Cardiac septum (tissue), 1 donor: ENCODE measurements at places on chromosomes 2 and 18. TPM values are rescaled to one million over a fixed set of nuclear protein-coding genes. Genes with fewer than 3 reads are reported as not detected.

GRCh38 chr2:39378968-39379367, 58.1 kb downstream of the MAP4K3 start:
- no peak for DNase-seq

GRCh38 chr2:205700331-205701132, 18.2 kb downstream of the NRP2 start:
- DNase-seq = no peak

GRCh38 chr2:210913461-210913860, 357.1 kb downstream of the CPS1 start:
- no peak for DNase-seq

Gene FOXI3
- total RNA-seq = not detected

Gene CNNM4
- total RNA-seq = 36.8 TPM

DNA sequence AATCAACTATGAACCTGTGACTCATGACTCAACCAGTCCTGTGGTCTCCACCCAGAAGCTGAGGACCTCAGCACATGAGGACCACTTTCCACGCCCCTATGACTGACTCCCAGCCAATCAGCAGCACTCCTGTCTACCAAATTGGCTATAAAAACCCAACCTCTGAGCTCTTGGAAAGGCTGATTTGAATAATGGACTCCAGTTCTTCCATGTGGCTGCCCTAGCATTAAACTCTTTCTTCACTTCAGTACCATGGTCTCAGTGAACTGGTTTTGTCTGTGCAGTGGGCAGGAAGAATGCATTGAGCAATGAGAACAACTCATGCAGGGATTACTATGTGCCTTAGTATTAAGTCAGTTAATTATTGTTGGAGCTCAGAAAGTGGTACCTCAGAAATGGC, 78.3 kb downstream of the CMPK2 start:
- no peak for DNase-seq

DNA sequence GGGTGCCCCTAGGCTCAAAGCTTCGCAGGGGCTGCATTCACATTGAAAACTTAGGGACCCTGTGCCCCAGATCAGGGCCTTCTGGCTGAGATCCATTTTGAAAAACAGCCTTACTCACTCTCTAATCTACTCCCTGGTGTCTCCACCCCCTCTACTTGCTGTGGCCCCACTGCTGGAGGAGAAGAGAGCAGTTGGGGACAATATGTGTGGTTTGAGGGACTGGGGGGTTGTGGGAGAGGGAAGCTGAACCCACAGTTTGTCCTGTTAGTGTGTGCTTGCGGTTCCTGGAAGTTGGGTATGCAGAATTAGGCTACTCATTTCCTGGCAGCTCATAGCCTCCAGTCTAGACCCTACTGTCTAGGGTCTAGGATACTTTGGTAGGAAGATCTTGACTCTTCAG, 211.4 kb downstream of the PRKCE start:
- no peak for DNase-seq

Gene ANKRD36C
- 9.2 TPM for total RNA-seq

Gene TSHZ1
- total RNA-seq = 13.3 TPM

GRCh38 chr2:196277002-196277401, 105.6 kb upstream of the STK17B start:
- no peak for DNase-seq

DNA sequence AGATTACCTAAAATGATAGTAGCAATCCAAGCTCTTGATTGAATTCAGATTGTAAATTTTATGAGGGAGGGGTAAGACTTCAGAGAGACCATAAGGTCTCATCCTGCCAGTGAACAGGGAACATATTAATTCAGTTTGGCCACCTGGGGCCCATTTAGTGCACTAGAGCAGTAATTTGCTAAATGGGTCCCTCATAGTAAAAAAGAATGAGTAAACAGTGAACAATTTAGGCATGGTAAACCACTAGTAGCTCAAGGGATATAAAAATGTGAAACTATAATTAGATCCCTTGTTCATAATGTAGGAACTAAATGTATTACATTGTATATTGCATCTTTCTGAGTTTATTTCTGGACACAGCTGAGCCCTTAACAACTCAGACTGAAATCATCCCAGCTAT, 4.9 kb upstream of the PHLPP1 start:
- no peak for DNase-seq

- no peak for DNase-seq
Measured at GRCh38 chr18:9436206-9436929, 38.9 kb upstream of the RALBP1 start.

- DNase-seq = no peak
Measured at GRCh38 chr2:192155511-192156118, 39.1 kb downstream of the TMEFF2 start.

- DNase-seq = no peak
Measured at GRCh38 chr2:37168217-37168981, 11.6 kb upstream of the EIF2AK2 start.

- no peak for DNase-seq
Measured at GRCh38 chr2:45089554-45090261, 80.5 kb upstream of the SIX2 start.

- DNase-seq = no peak
Measured at GRCh38 chr2:230435431-230435830, 19.4 kb downstream of the SP100 start.

DNA sequence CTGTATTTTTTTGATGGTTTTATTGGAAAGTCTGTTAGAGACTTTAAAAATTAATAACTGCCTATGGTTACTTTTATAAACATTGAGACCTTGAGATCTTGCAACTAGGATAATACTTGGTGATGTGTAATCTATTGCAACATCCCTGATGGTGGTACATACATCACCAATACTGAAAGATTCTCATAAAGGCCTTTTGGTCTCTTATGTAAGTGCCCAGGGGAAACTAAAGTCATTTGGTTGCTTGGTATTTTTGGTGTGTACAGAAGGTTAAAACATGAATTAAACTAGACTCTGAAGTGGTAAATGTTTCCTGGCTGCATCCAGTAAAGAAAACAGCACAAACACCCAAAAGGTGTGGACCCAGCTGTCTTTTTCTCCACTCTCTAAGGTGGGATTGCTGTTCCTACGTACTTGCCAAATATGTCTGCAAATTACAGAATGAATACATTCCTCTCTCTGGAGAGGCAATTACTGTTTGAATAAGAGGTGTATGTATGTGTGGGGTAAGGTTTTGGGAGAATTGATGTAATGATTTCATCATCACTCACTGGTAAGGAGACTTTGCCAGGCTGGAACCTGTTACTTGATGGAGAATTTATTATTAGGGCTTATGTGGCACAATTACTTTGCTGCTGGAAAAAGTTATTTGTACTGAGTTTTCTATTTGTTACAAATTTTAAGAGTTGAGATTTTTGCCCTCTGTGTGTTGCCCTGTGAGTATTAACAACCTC, 3.6 kb downstream of the B3GNT2 start:
- DNase-seq = no peak

Gene MDH1B
- total RNA-seq = 1.3 TPM

Gene PSMD1
- total RNA-seq = 87.0 TPM

Gene CNOT9
- total RNA-seq = 20.9 TPM

DNA sequence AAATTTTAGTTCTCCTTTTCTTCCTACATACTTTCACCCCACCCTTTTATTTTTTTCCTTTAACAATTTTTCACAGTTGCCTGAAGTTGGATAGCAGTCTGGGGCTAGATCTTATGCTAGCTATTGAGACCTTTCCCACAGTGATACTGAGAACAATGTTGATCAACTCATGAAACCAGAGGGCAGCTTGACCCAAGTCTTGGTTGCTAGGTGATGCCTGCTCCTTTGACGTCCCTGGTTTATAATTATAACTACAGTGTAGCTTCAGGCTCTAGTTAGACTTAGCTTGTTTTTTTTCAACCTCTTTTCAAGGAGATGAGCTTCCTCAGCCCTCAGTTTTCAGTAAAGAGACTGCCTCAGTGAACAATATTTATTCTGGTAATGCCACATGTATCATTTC, 648.5 kb downstream of the IRS1 start:
- no peak for DNase-seq
